Upper lobe of right lung (tissue), 1 donor: ENCODE measurements at places on chromosomes 5 and 9. TPM values are rescaled to one million over a fixed set of nuclear protein-coding genes. Genes with fewer than 3 reads are reported as not detected.

TMEM232 gene
- 3.6 TPM for total RNA-seq

FASTKD3 gene
- total RNA-seq = 8.0 TPM

TNFSF8 gene
- total RNA-seq = 3.8 TPM

NR4A3 gene
- total RNA-seq = 3.8 TPM

BTNL9 gene
- total RNA-seq = 99.8 TPM

DNA sequence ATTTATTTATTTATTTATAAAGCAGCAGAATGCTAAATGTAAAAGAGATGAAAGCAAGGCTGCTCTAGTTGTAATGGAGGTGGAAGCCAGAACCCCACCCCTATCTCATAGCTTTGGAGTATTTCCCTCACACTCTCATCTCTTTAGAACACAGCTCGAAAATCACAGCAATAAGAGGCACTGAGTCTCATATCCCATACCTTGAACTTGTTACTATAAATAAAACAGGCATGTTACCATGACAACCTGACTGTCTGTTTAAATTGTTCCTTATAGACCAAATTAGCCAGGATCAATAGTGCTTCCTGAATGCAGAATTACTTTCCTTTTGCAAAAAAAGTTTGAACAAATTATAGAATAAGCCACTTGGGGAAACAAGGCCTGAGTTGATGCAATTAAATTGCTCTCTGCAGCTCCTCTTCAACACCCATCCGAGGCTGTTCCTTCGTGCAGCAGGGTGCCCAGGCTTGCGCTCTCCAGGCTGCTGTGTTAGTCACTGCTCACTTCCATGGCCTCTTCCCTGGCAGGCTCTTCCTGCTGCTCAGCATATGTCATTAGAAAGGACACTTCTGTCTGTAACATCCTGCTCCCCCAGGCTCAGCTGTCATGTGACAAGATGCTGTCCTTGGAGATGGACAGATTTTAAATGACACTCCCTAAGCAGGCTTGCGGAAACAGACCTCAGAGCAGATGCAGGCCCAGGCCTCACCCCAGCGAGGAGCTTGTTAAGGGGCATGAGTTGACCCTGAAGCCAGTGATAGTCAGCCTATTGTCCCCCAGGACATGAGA, 120.2 kb downstream of the CARTPT start:
- no peaks in the 10 kb centered on the region for H3K36me3 ChIP-seq
- no peak overlapping the region for H3K4me3 ChIP-seq
- DNase-seq = no peak
- H3K27me3 ChIP-seq = no peaks in the 10 kb centered on the region
- H3K27ac ChIP-seq = no peak overlapping the region
- H3K4me1 ChIP-seq = no peaks in the 10 kb centered on the region

DNA sequence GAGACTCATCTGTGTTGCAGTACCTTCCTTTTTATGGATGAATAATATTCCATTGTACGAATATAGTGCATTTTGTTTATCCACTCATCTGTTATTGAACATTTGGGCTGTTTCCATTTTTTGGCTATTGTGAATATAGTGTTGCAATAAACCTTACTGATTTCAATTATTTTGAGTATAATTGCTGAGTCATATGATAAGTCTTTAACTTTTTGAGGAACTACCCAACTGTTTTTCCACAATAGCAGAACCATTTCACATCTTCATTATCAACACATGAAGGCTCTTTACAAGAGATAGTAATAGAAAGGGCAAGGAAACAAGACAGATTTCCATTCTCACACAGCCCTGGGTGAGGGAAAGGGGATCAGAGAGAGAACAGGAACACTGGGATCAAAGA, 329.2 kb downstream of the RAB3C start:
- no peak overlapping the region for H3K27ac ChIP-seq
- no peaks in the 10 kb centered on the region for H3K4me1 ChIP-seq
- H3K4me3 ChIP-seq = no peak overlapping the region

DNA sequence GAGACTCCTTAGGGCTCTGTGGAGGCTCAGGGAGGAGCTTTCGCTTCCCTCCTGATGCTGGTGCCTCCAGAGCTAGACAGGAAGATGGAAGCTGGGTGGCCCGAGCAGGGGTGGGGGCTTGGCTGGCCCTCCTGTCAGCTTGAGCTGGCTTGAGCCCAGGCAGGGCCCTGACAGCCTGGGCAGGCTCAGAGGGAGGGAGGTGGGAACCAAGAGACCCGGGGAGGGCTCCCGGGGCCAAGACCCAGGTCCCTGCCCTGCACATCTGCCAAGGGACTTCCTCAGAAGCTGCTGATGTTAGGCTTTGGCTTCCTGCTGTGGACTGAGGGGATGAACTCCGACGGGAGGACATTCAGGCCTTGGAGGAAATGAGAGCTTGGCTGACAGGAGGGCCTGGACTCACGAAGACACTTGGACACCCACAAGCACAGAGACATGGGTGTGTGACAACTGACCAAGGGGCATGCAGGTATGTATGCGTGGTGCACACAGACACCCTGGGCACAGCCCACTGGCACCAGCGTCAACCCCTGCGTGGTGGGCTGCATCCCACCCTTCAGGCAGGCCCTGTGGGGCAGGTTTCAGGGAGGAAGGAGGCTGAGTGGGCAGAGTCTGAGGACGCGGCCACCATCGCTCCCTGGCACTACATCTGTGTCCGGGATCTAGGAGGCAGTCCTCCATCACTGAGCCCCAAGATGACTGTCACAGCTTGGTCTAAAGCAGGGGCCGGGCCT, 1.7 kb upstream of the LTC4S start:
- peak overlapping the region; percentile 81 for H3K27ac ChIP-seq
- peaks cover 48% of the 10 kb centered on the region for H3K4me1 ChIP-seq
- H3K27me3 ChIP-seq = no peaks in the 10 kb centered on the region
- DNase-seq = no peak
- no peak overlapping the region for H3K4me3 ChIP-seq

GRCh38 chr5:149609640-149610219, 28.4 kb downstream of the ARHGEF37 start:
- H3K27me3 ChIP-seq = no peaks in the 10 kb centered on the region
- no peak for DNase-seq
- no peak overlapping the region for H3K27ac ChIP-seq
- no peak overlapping the region for H3K4me3 ChIP-seq
- H3K4me1 ChIP-seq = peaks cover 6% of the 10 kb centered on the region

GRCh38 chr5:173971681-173972345, 17.2 kb upstream of the C5orf47 start:
- peaks cover 16% of the 10 kb centered on the region for H3K4me1 ChIP-seq
- no peak for DNase-seq
- no peaks in the 10 kb centered on the region for H3K27me3 ChIP-seq
- no peak overlapping the region for H3K4me3 ChIP-seq
- no peaks in the 10 kb centered on the region for H3K36me3 ChIP-seq

DNA sequence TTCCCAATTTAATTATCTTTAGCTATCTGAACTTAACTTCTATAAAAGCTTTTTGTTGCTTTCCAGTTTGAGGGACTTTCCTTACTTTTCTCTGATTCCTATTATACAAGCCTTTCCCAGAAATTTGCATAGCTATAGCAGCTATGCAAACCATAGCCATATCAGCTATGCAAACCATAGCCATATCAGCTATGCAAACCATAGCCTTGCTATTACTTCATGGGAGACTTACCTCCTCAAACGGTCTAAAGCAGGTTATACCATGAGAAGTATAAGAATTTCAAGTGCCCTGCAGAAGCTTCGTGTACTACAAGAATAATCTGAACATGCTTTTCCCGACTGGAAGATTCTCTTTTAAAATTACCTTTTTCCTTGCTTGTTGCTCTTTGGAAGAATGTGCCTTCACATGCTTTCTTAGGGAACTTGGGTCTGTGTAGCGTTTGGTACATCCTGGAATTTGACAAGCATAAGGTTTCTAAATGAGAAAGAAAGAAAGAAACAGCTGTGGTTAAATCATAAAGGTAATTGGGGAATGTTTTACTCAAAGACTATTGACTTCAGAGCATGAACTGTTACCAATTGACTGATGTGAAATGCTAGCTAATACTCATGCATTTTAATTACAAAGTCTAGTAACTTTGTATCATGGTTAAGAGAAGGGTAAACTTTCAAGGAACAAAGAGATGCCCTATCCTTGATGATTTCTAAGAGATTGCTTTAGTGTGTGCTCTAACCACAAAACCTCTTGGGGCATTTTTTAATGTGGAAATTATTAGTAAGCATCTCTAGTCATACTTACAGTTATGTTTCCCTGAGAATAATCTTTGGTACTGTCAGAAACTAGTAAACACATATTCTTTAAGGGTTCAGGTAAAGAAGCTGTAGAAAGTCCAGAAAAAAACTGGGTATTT, 367.6 kb downstream of the GLIS3 start:
- no peaks in the 10 kb centered on the region for H3K27me3 ChIP-seq
- H3K27ac ChIP-seq = no peak overlapping the region
- peaks cover 7% of the 10 kb centered on the region for H3K36me3 ChIP-seq
- H3K4me3 ChIP-seq = no peak overlapping the region
- no peaks in the 10 kb centered on the region for H3K4me1 ChIP-seq
- DNase-seq = no peak

- DNase-seq = peak; percentile 95
- peak overlapping the region; percentile 66 for H3K4me3 ChIP-seq
- H3K4me1 ChIP-seq = peaks cover 10% of the 10 kb centered on the region
- peak overlapping the region; percentile 88 for H3K27ac ChIP-seq
- no peaks in the 10 kb centered on the region for H3K27me3 ChIP-seq
Observed at GRCh38 chr9:126722252-126722921, 82.5 kb upstream of the ZBTB43 start.

GRCh38 chr9:6194934-6195333, 20.7 kb upstream of the IL33 start:
- H3K4me1 ChIP-seq = peaks cover 17% of the 10 kb centered on the region
- no peak overlapping the region for H3K27ac ChIP-seq
- no peak overlapping the region for H3K4me3 ChIP-seq
- no peak for DNase-seq
- no peaks in the 10 kb centered on the region for H3K36me3 ChIP-seq

- peak overlapping the region; percentile 81 for H3K27ac ChIP-seq
- H3K36me3 ChIP-seq = no peaks in the 10 kb centered on the region
- no peak overlapping the region for H3K4me3 ChIP-seq
- H3K27me3 ChIP-seq = no peaks in the 10 kb centered on the region
Observed at GRCh38 chr5:139667001-139667729, 19.0 kb downstream of the CXXC5 start.

GRCh38 chr5:41787265-41787664, 83.0 kb downstream of the OXCT1 start:
- H3K36me3 ChIP-seq = no peaks in the 10 kb centered on the region
- no peak overlapping the region for H3K4me3 ChIP-seq
- no peak for DNase-seq
- H3K27ac ChIP-seq = no peak overlapping the region
- no peaks in the 10 kb centered on the region for H3K27me3 ChIP-seq

DNA sequence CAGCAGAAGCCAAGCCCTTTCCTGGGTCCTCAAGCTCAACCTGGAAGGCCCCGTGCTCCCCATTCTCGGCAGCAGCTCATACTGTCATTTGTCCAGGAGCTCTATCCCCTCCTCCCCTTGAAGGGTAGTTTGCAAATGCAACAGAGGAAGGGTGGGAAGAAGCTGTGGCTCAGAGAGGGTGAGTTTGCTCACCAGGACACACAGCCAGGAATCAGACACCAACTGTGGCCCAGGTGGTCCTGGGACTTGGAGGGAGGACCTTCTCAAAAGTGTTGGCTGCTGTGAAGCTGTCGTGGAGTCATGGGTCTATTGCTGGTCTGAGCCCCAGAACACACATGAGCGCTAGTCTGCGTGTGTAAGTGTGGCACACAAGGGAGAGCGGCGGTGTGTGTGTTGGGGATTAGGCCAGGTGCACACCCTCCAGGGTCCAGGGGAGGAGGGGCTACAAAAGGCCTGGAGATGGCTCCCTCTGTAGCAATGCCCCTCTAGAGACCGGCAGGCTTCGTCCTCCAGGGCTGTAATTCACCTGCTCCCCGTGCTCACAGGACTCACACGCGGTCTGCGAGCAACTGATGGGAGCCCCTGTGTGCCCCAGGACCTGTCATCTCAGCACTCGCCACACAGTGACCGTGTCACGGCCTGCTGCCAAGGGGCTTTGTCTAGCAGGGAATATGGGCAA, 8.2 kb upstream of the RPS14 start:
- H3K27ac ChIP-seq = no peak overlapping the region
- no peak overlapping the region for H3K4me3 ChIP-seq
- H3K36me3 ChIP-seq = no peaks in the 10 kb centered on the region
- DNase-seq = no peak
- H3K4me1 ChIP-seq = no peaks in the 10 kb centered on the region

DNA sequence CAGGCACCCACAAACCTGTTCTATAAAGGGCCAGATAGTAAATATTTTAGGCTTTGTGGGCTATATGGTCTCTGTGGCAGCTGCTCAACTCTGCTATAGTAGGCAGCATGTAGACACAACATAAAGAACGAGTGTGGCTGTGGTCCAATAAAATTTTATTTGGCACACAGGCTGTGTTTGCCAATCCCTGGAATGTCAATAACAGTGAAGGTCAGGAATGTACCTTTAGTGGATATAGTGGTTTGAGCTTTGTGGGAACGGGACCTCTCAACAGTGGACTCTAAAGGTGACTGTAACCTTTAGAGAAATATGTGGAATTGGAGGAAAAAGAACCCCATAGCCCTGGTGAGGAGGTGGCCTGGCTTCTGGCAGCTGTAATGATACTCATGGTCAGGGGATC, 145.2 kb downstream of the MAST4 start:
- no peaks in the 10 kb centered on the region for H3K27me3 ChIP-seq
- peaks cover 38% of the 10 kb centered on the region for H3K4me1 ChIP-seq
- H3K4me3 ChIP-seq = no peak overlapping the region
- peak overlapping the region; percentile 71 for H3K27ac ChIP-seq

GRCh38 chr5:145718956-145719355, 116.2 kb downstream of the PRELID2 start:
- H3K27ac ChIP-seq = no peak overlapping the region
- H3K27me3 ChIP-seq = no peaks in the 10 kb centered on the region
- no peak overlapping the region for H3K4me3 ChIP-seq
- H3K4me1 ChIP-seq = no peaks in the 10 kb centered on the region
- DNase-seq = no peak

- H3K4me1 ChIP-seq = peaks cover 3% of the 10 kb centered on the region
- no peak for DNase-seq
- no peak overlapping the region for H3K4me3 ChIP-seq
Observed at GRCh38 chr5:168215646-168216045, 75.8 kb upstream of the WWC1 start.
